ENCODE measurements at places on chromosomes 4 and X.

GRCh38 chr4:147865926-147866325, 134.0 kb downstream of the ARHGAP10 start:
- DNase-seq, result no peak

DNA sequence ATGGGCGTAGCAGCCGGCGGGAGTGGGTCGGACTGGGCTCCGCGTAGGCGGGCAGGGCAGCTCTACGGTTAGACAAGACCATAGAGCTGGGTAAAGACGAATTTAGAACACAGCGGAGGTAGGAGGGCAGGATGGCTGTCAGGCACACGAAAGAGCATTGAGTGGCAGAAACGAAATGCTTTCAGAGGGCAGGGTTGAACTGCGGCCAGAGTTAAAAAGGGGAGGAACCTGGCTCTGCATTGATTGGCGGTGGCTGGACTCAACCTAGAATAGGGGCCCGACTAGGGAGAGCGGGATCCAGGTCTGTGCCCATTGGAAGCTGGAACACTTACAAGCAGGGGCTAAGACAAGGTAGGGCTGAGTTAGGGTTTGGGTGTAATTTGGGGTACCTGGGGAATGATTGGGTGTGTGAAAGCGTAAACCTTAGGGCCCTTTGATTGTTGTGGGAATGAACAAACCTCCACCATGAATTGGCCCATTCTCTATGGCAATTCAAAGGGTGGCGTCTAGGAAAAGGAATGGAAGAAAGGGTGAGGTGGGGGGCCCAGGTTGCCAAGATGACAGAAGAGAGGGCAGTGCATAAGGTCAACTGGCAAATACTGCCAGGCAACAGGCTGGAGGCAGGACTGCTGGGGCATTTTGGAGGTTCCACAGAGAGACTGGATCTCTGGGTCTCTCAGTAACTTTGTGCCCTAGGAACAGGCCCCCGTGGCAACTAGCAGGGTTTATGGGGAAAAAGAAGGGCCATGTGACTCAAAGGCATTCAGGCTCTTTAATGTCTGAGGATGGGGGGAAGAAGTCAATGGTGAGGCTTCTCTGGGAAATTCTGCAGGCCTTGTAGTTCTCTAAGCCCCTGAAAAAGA, 911 bp upstream of the ELK1 start:
- no peak for DNase-seq

- DNase-seq, result no peak
Observed at GRCh38 chrX:7987160-7988012, 60.2 kb upstream of the PNPLA4 start.

- DNase-seq, result no peak
Observed at GRCh38 chr4:2837110-2837903, 6.3 kb upstream of the ADD1 start.

GRCh38 chr4:48127231-48127630, 6.8 kb downstream of the TXK start:
- DNase-seq, result no peak

DNA sequence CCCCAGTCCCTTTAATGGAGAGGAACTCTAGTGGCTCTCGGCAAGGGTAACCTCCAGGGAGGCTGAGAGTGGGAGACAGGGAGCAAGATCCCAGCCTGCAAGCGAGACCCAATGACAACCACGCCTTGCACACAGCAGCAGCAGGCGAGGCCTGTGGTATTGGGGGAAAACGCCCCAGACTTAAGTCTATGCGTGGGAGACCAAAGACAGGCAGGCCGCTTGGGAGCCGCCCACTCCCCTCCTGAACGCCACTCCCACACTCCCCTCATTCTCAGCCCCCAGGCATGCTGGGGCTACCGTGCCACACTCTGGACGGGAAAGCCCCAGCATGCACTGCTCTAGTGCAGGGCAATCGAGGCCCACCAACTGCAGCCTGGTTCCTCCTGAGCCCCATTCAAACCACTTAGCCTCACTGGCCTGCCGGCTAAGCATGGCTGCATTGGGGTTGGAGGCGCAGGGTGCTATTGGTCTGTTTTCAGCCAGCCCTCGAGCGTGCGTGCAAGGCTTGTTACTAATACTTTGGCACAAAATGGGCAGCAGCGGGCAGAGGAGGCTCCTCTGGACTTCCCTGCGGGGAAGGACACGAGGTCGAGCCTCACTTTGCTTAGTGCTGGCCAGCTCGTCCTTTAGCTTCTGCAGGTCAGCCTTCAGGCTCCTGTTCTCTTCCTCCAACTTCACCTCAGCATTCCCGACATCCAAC, 14.8 kb downstream of the SLC6A8 start:
- DNase-seq, result no peak

DNA sequence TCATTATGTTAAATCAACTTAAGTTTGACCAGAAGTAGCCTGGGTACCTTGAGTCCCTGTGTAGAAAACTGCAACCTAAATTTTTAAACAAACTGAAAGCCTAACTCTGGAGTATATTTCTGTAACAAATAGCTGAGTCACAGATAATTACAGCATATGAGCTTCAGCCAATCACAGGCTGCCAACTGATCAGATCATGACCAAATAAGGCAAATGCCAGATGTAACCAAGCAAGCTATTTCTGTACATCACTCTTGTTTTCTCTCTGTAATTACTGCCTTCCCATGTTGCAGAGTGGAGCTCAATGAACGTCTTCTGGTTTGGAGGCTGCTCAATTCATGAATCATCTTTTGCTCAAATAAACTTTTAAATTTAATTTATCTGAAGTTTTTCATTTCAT, 980.9 kb upstream of the DIAPH2 start:
- no peak for DNase-seq

- DNase-seq, result no peak
Observed at GRCh38 chr4:1859389-1859753, 3.4 kb upstream of the LETM1 start.

DNA sequence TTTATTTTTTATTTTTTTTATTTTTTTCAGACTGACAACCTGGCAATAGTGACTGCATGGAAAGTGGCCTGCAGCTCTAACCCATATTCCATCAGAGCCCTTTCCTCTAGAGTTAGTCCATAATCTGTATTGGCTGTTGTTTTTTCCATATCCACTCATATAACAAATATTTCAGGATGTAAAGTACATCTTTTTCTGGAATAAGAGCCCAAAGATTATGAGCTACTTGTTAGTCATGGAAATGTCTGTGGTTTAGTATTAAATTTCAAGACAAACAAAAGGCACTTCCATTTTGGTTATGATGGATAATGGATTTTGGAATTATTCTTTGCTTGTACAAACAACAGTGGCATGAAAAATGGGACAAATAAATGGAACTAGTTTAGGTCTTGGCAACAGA, 296.0 kb upstream of the HS3ST1 start:
- DNase-seq, result no peak

DNA sequence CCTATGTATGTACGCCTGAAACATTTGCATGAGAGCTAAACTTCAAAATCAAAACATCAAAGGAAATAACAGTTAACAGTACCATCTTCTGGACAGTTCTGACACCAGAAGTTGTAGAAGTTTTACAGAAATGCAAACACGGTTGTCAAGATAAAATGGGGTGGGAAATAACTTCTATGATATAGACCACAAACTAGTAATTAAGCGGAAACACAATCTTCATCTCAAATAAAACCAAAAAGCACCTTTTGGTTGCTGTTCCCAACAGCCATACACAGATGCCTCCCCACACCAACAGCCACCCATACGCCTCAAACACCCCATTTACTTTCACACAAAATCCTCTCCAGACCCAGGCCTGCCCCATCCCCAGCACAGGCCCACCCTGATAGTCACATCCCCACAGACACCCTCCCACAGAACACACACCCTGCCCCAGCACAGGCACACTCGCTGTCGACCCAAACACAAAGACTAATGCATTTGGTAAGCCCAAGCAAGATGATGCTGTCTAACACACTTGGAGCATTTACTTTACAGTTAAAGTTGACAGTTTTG, 64.3 kb downstream of the TAPT1 start:
- no peak for DNase-seq

DNA sequence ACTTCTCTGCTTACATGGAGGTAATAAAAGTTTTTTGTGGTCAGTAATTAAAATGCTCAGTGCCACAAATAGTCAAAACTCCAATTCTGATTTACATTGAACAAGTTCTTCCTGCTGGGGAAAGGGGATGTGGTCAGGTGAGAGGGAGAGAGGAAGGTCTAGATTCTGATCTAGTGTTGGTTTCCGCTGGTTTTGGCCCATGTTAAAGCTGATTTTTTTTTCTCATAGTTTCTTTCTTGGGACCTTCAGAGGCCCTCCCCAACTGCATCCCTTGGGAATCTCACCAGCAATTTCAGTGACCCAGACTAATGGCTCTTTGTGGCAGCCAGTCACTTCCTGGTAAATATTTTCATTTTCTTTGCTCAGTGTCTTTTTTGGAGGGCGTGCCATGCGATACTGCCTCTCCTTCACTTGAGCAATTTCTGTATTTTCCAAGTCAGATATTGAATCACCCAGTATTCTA, 332.7 kb downstream of the RAPGEF2 start:
- DNase-seq, result no peak
